Vagina (tissue), 2 donors: ENCODE measurements at places on chromosomes 11 and 22.

DNA sequence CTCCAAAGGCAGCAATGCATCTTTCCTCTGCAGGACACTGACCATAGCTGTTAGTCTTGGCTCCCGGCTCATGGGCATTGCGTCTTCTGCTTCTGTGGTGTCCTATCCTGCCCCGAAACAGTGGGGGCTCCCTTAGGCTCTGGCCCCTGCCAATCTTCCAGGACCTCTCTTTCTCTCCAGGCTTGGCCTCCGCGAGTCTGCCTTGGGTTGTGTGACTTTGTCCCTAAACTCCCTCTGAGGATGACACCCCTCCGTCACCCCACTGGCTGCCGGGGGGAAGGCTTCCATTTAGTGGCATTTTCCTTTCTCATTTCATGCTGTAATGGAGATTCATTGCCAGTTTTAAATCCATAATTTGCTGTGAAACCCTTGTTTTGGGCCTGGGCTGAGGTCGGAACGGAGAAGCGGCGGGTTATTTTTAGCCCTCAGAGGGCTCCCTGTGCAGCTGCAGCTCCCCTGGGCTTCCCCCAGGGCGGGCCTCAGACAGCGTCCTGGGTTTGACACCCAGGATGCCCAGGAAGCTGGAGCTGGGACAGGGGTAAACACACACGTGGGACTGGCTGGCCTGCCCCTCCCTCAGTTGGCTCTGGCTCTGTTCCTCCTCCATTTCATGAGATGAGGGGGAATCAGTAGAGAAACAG lies 156.1 kb downstream of the ST3GAL4 start:
- no peaks in the 10 kb centered on the region for H3K36me3 ChIP-seq
- no peak overlapping the region for H3K27ac ChIP-seq
- no peaks in the 10 kb centered on the region for H3K4me1 ChIP-seq
- H3K4me3 ChIP-seq: no peak overlapping the region

DNA sequence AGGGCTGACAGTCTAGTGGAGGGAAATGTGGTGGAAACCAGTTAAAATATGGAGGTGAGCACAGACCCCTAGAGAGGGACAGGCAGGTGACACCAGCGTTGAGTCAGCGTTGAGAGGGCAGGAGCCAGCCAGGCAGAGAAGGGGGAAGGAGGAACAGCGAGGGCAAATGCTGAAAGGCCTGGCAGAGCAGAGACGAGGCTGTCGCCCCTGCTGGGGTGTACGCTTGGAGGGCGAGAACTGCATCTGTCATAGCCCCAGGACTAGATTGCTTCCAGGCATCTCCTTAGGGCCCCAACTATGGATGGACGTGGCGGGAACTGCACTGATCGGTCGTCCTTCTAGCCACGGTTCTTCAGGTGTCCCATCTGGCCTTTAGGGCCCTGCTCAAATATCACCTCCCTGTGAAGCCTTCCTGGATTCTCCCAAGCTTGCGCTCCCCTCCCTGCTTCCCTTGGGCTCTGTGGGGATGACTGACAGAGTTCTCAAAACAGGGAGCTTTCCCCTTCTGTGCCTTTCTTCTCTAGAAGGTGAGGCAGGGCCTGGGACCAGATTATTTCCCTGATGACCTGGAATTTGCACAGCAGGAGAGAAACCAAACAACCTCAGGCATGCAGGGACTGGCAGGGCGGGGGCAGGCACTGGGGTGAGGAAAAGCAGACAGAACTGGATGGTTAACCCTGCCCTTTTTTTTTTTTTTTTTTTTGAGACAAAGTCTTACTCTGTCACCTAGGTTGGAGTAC lies 11.1 kb downstream of the SYNGR1 start:
- peaks cover 61% of the 10 kb centered on the region for H3K4me1 ChIP-seq
- H3K4me3 ChIP-seq: no peak overlapping the region
- H3K27me3 ChIP-seq: no peaks in the 10 kb centered on the region
- H3K27ac ChIP-seq: peak overlapping the region; percentile 59
- no peak for DNase-seq

GRCh38 chr11:116225784-116226585 lies 546.8 kb downstream of the BUD13 start:
- H3K27me3 ChIP-seq: no peaks in the 10 kb centered on the region
- no peaks in the 10 kb centered on the region for H3K4me1 ChIP-seq
- DNase-seq: no peak
- H3K4me3 ChIP-seq: no peak overlapping the region
- no peak overlapping the region for H3K27ac ChIP-seq
- H3K36me3 ChIP-seq: no peaks in the 10 kb centered on the region

DNA sequence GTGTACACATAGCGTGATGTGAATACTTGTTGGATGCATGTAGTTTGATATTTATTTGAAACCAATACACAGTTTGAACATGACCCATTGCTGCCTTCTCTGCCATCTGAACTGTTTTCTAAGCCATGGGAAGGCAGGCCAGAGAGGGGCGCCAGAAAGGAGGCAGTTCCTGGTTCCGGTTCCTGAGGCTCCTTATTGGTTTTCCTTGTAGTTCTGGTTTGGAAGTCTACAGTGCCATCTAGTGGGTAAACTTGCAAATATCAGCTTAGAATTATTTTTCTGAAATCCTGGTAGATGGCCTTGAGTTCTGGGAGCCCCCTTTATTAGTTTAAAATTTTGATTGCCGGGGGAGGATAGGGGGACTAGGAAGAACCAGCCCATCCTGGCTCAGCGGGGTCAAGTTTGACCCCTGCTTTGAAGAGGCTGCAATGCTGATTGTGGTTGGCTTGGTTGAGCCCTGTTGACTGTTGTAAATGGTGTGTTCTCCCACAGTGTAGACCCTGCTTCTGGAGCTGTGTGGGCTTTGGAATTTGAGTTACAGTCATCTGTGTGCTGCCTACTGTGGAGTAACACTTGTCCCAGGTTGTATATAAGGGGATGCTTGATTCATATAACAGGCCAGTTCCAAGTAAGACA lies 48.4 kb downstream of the GRAMD1B start:
- no peaks in the 10 kb centered on the region for H3K36me3 ChIP-seq
- no peaks in the 10 kb centered on the region for H3K27me3 ChIP-seq
- no peak for DNase-seq
- no peak overlapping the region for H3K4me3 ChIP-seq
